Left renal cortex interstitium (tissue), 4 donors: ENCODE measurements at places on chromosomes 16 and 17. TPM values are rescaled to one million over a fixed set of nuclear protein-coding genes. Genes with fewer than 3 reads are reported as not detected.

GRCh38 chr16:66251476-66252160 is 114.9 kb upstream of the CDH5 start:
- no peak for DNase-seq

DNA sequence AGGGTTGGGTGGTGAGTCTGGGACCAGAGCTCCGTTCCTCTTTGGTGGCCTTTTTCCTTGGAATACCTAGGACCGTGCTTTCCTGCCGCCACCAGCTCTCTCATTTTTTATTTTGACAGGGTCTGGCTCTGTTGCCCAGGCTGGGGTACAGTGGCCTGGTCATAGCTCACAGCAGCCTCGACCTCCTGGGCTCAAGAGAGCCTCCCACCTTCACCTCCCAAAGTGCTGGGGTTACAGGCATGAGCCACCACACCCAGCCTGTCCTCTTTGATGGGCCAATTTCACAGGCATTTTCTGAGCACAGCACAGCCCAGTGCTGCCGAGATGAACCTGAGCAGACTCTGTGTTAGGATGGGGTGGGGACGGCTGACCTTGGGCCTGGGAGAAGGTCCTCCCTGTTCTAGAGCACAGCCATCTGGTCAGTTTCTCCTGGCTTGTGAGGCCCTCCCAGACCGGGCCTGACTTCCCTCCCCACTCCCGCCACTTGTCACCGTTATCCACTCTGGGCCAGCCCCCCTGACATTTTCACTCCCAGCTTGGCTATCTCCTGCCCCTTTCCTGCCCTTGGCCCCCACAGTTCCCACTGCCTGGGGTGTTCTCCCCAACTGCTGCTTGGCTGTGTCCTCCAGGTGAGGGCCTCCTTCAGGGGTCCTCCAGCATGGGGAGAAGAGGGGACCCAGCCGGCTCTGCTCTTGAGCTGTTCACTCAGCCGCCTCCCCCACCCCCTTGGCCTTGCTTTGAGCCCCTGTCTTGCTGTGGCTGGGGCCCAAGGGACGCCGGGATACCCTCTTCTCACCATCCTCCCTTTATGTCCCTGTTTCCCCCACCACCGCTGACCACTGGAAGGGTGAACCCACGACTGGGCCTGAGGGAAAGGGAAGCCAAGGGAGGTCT is 5.0 kb downstream of the ADCY7 start:
- no peak for DNase-seq

- DNase-seq: no peak
These were observed 3.4 kb downstream of the SLC38A10 start for GRCh38 chr17:81291662-81292061.

- DNase-seq: no peak
These were observed 33.1 kb downstream of the PMP22 start for GRCh38 chr17:15231851-15232516.

DNA sequence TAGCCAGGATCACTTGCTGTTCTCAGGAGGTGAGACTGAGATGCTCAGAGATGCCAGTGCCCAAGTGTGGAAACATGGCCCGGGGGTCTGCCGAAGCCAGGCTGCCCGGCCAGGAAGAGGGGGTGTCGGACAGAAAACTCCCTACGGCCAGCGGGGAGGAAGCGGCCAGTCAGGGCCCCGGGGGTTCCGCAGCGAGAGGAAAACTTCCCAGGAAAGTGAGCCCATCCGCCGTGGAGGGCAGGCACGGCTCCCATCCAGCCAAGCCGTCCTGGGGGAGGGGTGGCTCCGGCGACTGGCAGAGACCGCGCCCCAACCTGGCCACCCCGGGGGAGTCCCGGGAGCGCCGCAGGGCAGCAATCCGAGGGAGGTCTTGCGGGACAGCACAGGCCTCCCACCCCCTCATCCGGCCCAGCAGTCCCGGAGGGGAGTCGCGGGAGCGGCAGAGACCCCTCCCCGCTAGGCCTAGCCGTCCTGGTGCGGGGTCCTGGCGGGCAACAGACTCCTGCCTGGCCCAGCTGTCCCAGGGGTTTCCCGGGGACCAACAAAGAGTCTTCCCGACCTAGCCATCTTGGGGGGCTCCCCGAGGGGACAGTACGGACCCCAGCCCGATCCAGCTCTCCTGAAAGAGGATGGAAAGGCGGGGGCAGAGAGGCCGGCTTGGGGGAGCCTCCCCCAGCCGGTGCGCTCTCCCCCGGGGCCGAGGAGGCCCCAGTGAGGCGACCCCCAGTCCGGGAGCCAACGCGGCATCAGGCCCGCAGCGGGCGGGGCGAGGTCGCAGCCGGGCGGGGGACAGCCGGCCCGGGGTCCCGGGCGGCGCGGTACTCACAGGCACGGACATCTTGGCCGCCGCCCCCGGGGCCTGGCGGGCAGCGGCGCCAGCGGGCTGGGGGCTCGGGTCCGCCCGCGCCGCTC is 13.8 kb upstream of the BCAR1 start:
- DNase-seq: no peak

GRCh38 chr17:12743046-12743445 is 46.3 kb upstream of the ARHGAP44 start:
- no peak for DNase-seq

Gene MPP3
- polyA plus RNA-seq: 6.2 TPM

- DNase-seq: no peak
These were observed 3.7 kb downstream of the NOL3 start for GRCh38 chr16:67173808-67174705.

- no peak for DNase-seq
These were observed 222.1 kb downstream of the RBFOX3 start for GRCh38 chr17:79388556-79389295.

Gene RUNDC3A
- 2.8 TPM for polyA plus RNA-seq

DNA sequence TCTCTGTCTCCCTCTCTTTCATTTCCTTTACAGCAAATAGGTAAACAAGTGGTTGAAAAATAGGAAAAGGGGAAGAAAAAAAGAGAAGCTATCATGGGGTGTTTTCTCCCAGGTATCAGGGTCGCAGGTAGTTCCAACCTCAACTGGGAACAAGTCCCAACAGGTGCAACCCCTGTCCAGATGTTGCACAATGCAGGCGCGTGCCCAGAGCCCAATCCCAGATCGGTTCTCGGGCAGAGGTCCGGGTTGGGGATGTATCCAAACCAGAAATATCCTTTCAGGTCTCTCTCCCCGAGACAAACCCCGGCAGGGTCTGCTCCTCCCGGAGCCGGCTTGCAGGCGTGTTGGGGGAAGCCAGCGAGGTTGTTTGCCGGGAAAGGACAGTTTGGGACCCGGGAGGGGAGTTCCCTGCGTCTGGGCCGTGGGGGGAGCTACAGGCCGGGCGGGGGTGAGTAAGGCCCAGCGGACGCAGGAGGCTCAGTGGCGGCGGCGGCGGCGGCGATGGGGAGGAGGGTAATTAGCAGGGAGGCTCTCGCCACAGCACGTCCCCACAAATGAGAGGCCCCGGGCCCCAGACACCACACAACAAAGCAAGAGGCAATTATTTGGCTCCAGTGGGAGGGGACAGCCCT is 21.2 kb upstream of the SP6 start:
- DNase-seq: no peak

Gene TBC1D3D
- polyA plus RNA-seq: 0.89 TPM

DNA sequence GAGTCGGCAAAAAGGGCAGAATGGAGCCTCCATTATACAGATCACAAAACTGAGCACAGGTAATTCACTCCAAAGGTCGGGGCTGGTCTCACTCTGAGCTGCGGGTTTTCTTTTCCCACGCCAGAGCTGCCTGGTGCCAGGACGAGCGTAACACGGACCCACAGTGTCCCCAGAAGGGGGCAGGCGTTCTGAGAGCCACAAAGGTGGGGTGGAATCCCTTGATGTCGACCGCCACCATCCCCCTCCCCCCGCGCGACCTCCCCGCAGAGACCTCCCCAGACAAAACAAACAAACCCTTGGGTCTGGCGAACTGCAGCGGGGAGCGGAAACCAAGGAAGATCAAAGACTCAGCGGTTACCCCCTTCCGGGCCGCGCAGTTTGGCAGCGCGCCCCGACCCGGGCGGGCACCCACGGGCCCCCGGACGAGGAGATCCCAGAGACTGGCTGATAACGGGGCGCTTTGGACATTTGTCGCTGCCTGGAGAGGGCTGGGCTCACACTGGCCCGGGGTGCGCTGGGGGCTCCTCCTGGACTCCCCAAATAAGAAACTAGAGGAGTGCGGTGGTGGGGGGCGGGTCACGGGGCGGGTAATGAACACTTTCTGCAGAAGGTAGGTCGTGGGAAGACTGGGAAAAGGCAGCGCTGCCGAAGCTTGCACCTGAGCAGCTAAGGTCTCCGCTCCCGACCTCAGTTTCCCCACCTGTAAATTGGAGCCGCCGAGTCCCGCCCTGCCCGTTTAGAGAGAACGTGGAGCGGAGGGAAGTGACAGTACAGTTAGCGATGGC is 664 bp upstream of the NKD1 start:
- DNase-seq: no peak
